ENCODE measurements at places on chromosomes 6 and 20. TPM values are rescaled to one million over a fixed set of nuclear protein-coding genes. Genes with fewer than 3 reads are reported as not detected.

Gene LCA5
- total RNA-seq: 6.7 TPM

Gene RBPJL
- not detected for total RNA-seq

Gene DAAM2
- 6.5 TPM for total RNA-seq

Gene C4A
- 2.3 TPM for total RNA-seq

Gene GSTA2
- total RNA-seq: not detected

Gene OPRM1
- not detected for total RNA-seq

Gene AHI1
- 26.6 TPM for total RNA-seq

Measured in uterine smooth muscle cell (primary cell).